ENCODE measurements at places on chromosomes 11 and 22.

- DNase-seq = no peak
These were observed 19.7 kb downstream of the ZNRF3 start for GRCh38 chr22:28903080-28903479.

GRCh38 chr11:96978751-96979150 is 588.9 kb downstream of the JRKL start:
- DNase-seq = no peak

DNA sequence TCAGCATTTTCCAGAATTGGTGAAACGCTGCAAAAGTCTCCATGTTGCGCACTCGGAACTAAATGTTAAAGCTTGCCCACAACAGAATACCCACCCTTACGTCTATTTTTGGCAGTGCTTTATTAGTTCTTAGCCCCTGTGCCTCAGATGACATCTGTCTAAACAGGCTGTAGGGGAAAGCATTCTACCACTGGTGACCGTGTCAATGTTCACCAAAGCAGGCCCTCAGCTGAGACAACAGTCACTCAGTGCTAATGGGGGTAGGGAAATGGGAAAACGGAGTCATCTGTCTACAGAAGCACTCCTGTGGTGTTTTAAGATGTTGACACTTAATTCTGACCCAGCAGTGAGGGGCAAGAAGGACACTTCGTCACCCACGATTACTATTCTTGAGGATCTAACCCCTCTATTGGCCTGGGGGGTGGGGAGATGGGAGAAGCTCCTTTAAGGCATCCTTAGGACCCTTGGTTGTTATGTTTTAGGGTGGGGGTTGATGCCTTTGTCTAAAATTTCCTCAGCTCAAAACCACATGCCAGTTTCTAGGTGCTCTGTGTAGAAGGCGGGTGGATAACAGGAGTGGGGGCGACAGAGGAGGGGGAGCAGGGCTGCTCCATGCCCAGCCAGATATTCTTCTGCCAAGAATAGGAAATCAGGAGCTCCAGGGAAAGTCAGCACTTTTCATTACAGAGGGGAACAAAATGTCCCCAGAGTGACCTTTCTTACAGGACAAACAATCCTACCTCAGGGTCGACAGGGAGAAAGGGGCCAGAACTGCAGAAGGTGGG is 15.6 kb upstream of the MFRP start:
- no peak for DNase-seq

DNA sequence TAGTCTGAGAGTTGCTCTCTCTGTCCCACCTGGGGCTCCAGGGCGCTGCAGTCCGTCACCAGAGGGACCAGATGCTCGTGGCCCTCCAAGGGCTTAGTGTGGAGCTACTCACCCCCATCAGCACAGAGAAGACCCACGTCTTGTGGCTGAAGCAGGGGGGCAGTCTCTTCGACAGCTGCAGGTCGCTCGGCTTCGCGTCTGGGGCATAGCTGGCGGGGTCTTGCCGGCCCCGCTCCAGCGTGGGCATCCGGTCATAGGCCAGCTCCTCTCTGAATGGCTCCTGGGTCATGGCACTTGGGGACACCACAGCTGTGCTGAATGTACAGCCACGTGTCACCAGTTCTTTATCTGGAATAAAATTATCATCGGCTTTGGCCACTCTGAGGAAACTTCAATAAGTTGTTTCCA is 608 bp downstream of the MLC1 start:
- no peak for DNase-seq

DNA sequence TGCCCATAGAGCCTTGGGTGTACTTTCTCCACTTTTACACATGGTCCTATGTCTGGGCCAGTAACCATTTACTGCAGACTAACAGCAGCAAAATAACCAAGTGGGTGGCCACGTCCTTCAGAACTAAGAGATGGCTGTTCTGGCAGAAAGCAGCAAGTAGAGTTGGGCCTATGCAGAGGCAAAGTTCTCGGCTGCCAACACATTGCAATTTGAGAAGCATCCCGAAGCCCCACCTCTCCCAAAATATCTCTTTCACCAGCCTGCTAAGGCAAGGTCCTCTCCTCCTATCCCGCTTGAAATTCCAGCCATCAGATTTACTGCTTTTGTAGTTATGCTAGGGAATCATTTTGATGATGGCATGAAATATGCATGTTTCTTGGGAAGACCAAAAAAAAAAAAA is 118.5 kb upstream of the APOA1 start:
- no peak for DNase-seq

DNA sequence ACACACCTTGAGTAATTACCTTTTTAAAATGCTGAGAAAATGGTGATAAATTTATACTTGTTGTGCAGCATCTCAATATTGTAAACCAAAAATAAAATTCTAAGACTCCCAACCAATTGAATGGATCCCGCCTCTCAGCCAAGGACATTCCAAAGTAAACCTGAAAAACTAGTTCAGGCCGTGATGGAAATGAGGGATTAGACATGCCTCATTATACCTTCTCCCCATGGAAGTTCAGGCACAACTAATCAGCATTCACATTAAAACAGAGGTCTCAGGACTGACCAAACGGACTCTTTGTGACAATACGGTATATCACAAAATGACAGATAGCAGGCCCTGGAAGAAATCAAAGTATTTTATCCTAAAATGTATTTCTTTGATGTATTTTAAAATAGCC is 907.4 kb upstream of the RAG2 start:
- DNase-seq = no peak

DNA sequence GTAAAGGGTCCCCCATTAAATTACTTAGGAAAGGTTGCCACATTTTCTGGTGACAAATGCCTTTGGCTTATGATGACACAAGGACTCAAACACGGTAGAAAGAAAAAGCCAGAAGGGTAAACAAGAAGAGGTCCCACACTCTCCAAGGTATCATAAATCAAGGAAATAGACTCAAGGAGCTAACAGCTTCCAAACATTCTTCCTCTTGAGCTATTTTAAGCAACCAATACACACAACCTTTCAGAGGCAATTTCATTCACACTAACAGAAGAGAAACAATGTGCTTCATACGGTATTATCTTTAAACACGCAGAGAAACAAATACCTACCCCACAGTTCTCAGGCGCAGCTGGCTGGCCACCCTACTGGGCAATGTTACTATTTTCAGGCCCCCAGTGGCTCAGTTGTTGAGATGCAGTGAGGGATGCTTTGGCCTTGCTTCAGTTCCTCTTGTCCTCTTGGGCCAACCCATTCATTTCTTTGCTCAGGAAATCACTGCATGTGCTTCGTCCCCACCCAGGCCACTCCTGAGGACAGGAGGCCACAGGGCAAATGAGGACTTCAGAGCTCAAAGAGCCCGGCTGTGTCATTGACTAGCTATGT is 15.8 kb downstream of the ABTB2 start:
- DNase-seq = no peak

DNA sequence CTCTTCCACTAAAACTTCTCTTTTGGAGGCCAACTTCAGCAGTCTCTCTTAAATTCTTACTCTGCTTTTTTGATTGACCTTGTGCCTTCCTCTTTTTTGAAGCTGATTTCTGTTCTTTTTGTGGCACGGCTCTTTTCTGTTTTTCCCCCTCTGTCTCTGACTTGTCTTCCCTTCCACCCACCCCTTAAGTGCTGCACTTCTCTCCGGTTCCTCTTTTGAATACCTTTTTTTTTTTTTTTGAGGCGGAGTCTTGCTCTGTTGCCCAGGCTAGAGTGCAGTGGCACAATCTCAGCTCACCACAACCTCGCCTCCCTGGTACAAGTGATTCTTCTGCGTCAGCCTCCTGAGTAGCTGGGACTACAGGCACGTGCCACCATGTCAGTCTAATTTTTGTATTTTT is 211.9 kb downstream of the BLID start:
- DNase-seq = no peak

DNA sequence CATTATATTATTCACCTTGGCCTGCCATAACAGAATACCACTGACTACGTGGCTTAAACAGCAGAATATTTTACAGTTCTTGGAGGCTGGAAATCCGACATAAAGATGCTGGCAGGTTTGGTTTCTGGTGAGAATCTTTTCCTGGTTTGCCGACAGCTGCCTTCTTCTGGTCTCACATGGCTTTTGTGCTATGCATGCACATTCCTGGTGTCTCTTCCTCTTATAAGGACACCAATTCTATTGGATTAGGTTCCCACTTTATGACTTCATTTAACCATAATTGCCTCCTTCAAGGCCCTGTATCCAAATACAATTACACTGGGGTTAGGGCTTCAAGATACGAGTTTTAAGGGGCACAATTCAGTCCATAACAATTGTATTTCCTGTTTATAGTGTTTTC is 17.1 kb downstream of the RNF214 start:
- no peak for DNase-seq

- DNase-seq = no peak
These were observed 8.1 kb downstream of the PRR33 start for GRCh38 chr11:1883346-1884302.

DNA sequence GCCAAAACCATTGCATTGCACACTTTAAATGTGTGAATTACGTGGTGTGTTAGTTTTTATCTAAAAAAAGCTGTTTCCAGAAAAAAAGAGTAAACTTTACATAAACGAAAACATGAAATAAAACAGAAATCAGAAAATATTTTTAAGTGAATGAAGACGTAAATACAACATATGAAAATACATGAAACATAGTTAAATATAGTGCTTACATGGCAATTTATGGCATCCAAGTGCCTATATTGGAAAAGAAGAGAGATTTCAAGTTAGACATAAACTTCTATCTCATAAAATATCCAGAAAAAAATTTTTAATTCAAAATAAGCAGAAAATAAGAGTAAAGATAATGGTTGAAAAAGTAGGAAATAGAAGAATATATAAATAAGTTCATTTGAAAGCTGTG is 11.9 kb upstream of the OR8D2 start:
- DNase-seq = no peak
